ENCODE measurements at places on chromosomes 2 and 18. TPM values are rescaled to one million over a fixed set of nuclear protein-coding genes. Genes with fewer than 3 reads are reported as not detected.

The UGT1A4 gene
- not detected for total RNA-seq

The MATN3 gene
- total RNA-seq = 1.3 TPM

The TMEM178A gene
- total RNA-seq = not detected

The GTF3C2 gene
- 37.4 TPM for total RNA-seq

The FOXI3 gene
- not detected for total RNA-seq

The KIF5C gene
- total RNA-seq = 0.34 TPM

The SKA1 gene
- total RNA-seq = 18.0 TPM

The KLHL30 gene
- total RNA-seq = not detected

The CYP26B1 gene
- total RNA-seq = 0.60 TPM

The VAMP8 gene
- total RNA-seq = 7.5 TPM

The ATOH8 gene
- 58.4 TPM for total RNA-seq

The RAB6C gene
- total RNA-seq = not detected

The IER3IP1 gene
- 19.4 TPM for total RNA-seq

The G6PC2 gene
- total RNA-seq = not detected

The PFN4 gene
- total RNA-seq = 0.23 TPM

The SPP2 gene
- total RNA-seq = not detected

The LINC00305 gene
- not detected for total RNA-seq

The COBLL1 gene
- total RNA-seq = 7.8 TPM

The MAPK4 gene
- total RNA-seq = not detected

The SLC30A3 gene
- 17.9 TPM for total RNA-seq

The ICOS gene
- not detected for total RNA-seq

The IL1RL2 gene
- 0.09 TPM for total RNA-seq
